Fibroblast of gingiva (primary cell): ENCODE measurements at places on chromosomes 13 and 19.

DNA sequence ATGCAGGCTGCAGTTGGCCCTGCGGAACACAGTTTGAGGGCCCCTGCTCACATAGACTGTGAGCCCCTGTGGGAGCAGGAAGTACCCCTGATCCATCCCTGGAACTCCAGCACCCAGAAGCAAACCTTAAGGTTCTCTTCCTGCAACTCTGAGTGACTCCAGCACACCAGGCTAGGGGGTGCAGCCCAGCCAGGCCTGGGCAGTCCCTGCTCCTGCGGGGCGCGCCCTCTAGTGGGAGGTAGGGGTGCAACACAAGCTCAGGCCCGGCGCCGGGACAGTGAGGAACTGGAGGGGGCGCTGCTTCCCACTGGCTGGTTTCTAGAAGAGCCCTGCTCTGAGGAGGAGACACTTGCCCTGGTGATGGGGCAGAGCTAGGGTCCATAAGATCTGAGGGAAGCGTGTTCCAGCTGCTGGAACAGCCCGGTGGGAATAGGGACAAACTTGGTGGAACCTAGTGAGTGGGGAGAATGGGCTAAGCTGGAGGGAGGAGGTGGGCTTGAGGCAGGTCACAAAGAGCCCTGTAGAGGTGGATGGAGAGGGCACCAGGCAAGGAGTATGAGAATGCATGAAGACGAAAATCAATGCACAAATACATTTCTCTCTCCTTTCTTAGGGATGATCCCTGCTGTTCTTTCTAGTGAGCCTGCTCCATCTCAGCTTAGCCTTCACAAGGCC is 5.0 kb downstream of the ZSCAN5A start:
- DNase-seq: peak; percentile 10

- no peak for DNase-seq
These were observed at the start of gene MUC16 for GRCh38 chr19:9009935-9010651. TSS of gene MUC16 (minus strand) at chr19:9010409.

- DNase-seq: no peak
These were observed 460 bp downstream of the MEDAG start for GRCh38 chr13:30906411-30907051.

DNA sequence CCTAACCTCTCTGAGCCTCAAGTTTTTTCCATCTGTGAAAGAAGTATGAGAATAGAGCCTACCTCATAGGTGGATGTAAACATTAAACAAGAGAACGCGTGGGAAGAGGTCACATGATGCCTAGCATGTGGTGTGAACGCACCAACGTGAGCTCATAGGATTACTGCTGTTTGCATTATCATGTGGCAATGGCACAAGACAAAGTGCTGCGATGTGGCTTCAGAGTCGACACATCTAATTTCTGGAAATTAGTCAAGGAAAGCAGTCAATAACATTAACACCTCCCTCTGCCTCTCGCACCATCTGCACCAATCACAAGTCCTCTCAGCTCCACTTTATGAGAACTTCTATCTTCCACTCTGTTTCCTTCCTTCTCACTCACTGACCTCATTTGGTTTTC is 489.7 kb downstream of the COG6 start:
- no peak for DNase-seq

GRCh38 chr13:86870444-86870843 is 800.7 kb upstream of the SLITRK5 start:
- DNase-seq: peak; percentile 4
